ENCODE measurements at places on chromosomes 3 and 15. TPM values are rescaled to one million over a fixed set of nuclear protein-coding genes. Genes with fewer than 3 reads are reported as not detected.

Gene GABRG3
- not detected for polyA plus RNA-seq

DNA sequence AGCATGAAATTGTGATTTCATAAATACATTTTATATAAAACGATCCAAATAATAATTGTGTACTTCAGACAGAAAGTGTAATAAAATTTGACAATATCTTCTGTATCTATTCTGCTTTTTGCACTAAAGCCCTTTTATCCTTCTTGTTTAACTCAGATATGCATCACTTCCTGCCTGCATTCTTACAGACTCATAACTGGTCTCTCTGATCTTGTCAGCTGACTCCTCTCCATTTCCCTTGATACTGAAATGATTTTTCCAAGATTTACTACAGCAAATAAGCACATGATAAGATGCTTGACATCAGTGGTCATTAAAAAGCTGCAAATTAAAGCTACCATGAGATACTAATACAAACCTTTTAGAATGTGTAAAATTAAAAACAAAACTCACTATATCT, 25.3 kb upstream of the SI start:
- no peak for DNase-seq

DNA sequence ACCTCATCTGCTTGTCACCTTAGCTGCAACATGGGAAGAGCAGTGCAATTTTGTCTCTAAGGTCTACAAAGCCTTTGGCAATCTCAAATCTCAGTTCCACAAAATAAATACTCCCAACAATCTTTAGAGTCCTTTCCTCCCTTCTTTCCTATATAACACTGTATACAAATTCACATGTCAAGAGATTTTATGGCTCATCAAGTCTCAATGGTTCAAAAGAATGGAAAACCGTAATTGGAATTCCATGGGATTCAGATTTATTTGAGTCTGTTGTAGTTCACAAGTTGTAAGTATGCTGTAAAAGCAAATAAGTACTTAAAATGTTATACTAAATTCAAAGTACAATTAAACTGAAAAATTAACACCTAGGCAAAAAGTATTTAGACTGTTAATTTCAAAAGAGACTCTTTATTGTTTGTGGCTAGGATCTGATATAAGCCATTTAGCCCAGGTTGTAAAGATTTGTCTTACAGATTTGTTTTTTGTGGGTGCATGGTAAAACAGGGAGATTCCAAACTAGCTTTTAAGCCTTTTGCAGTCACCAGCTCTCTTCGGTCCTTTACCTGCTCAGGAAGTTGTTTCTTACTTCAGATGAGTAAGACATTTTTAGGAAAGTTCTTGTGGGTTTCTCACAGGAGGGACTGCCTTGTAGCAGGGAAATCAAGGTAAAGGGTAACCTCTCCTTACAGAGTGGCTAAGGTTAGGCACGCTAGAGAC, 50.1 kb downstream of the CMSS1 start:
- no peak for DNase-seq

Gene NPRL2
- polyA plus RNA-seq = 45.0 TPM

DNA sequence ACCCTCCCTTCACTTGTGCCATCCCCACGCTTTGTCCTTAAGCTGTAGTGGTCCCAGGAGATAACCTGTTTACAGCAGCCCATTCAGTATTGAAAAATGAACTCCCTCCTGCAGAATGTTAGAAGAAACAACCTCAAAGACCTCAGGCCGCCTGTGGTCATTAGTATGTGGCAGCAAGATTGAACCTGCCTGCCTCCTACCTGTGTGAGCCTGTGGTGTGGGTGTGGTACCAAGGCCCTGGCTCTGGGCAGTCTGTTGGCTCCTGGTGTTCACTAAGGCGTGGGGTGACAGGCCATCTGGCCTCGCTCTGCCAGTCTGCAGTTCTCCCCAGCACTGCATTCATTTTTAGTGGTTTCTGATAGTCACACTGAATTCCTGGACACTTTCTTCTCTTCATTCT, 21.0 kb downstream of the LSM3 start:
- no peak for DNase-seq

DNA sequence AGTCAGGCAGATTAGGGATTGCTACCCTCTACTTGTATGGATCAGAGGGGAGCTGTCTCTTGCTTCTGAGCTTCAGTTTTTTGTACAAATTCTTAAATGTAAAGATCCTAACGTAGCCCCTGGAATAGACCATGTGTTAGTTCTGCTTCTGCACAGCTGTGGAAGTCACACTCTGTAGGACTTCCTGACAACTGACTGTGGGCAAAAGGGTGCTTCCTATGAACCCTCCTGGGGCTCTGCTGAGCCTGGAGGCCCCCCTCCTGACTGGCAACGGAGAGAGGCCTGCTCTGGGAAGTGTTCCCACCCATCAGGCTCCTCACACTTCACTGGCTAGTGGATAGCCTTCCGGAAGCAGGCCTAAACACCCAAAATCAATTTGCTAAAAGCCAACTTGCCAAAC, 131.0 kb downstream of the RPLP1 start:
- no peak for DNase-seq

Gene GABRR3
- polyA plus RNA-seq = not detected

- no peak for DNase-seq
Measured at GRCh38 chr3:169203631-169204550, 459.6 kb downstream of the MECOM start.

Gene NR2E3
- 0.04 TPM for polyA plus RNA-seq

- no peak for DNase-seq
Measured at GRCh38 chr3:60555686-60556354, 695.4 kb downstream of the FHIT start.

DNA sequence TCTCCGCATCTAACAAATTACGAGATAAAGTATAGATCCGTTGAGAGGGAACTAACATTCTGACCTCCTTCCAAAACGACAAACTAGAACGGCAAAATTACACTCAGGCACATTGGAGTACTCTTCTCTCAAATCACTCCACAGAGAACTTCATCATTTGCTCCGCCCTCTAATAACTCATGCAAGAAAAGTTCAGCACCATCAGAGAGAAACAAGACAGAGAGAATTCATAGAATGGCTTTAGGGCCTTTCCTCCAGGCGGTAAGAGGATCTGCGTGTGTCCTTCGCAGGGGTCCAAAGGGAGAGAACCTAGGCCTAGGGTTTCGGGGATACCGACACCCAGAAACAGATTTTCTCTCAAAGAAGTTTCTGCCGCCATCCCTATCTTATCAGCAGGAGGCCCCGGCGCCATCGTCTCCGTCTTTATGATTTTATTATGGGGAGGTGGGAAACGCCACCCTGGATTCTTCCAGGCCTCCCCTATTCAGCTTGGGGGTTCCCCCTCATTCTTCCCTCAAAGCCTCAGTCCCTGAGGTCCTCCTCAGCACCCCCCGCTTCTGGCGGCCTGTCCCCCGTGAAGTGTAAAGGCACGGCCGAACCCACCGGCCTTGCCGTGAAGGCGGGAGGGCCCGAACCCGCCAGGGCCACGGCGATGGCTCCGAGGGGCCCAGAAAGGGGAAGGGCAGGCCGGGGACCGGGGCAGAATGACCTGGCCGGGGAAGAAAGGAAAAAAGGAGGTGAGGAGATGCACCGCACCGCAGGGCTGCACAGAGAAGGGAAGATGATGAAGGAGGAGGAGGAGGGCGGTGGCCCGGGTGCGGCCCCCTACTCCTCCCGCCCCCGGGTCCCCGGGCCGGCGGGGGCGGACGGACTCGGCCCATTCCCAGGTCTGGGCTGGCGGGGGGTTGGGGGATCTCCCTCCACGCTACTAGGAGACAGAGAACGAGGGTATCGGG, 768 bp downstream of the UBXN7 start:
- no peak for DNase-seq

GRCh38 chr3:20516311-20516710, 330.3 kb upstream of the SGO1 start:
- no peak for DNase-seq

Gene CCNB2
- 45.3 TPM for polyA plus RNA-seq

Gene DPPA2
- not detected for polyA plus RNA-seq

DNA sequence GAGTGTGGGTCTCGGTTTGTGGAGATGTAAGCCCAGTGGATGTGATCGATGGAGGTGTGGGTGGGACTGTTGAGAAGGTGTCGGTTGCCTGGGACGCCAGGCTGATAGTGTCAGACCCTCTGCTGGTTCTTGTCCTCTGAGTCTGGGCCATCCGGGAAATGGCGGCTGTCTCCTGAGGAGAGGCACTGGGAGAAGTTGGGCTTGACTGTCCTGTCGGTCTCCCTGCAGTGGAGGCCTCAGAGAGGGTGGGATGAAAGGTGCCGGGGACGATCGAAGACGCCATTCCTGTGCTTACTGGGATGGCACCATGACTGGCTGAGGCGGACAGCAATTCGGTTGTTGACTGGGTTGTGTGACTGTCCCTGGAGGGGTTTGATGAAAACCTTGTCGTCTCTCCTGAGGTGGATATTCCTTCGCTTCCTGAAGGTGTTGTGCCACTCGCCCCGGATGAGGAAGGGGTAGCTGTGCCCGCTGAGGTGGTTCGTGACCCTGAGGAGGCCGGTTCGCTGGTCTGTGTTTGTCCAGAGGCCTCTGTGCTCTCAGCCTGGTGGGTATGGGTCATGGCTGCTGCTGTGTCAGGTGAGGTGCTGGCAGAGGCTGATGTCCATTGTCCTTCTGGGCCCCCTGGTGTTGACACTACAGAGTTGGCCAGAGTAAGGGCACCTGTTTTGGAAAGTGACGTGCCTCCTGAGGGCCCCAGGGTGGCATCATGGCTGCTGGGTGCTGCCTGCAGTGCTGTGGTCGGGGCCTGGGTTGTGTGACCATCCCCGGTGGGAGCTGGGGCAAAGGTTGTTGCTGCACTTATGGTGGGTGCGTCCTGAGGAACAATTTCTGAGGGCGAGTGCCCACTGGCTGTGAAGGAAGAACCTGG, 22.8 kb downstream of the MUC4 start:
- DNase-seq = no peak

Gene CYP1A2
- not detected for polyA plus RNA-seq
